Stimulated activated CD4-positive, alpha-beta T cell treated with anti-CD3 and anti-CD28 coated beads, TNF-alpha, amount 100 ng/mL, for 1 hour (primary cell): ENCODE measurements at places on chromosomes 1 and 21.

DNA sequence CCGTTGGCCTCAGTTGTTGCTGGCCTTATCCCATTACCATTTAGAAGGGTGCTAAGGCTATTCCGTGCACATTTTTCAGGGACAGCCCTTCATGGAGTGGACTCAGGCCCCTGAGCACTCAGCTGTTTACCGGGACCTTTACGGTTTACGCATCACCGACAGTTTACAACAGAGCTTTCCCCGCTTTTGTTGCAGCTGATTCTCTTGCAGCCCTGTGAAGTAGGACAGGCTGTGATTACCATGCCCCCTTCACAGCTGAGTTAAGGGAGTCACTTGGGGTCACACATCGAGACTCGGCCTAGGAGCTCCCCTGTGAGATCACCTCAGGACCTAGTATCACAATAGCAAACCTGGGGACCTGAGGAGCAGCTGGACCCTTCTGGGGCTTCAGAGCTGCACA lies 41.9 kb downstream of the PTPRF start:
- no peak for DNase-seq

DNA sequence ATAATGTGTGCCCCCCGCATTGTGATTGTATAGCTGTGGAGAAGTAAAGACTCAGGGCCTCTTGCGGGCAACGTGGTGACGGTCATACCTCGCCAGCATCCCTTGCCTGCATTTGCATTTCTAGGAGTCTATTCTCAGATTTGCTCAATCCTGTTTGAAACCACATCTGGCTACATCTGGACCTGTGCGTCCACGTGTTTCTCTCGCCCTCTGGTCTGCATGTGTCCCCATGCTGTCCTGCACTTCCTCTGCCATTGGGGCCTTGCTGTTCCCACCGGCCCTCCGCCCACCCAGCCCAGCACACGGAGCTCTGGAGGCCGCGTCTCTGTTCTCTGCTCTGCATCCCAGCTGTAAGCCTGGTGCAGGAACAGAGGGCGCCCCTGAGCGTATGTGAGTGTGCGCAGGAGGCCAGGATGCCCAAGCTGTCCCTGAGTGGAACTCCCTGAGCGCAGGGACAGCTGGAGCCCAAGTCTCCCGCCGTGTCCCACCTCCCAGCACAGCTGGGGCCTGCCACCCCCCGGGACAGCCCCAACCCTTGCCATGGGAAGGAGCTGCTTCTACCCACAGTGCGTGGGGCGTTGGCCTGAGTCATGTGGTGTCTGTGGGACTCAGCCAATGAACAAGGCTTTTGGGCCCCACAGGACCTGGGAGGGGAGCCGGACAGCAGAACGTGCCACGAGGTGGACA lies 1.6 kb downstream of the KRTAP10-2 start:
- DNase-seq = no peak

DNA sequence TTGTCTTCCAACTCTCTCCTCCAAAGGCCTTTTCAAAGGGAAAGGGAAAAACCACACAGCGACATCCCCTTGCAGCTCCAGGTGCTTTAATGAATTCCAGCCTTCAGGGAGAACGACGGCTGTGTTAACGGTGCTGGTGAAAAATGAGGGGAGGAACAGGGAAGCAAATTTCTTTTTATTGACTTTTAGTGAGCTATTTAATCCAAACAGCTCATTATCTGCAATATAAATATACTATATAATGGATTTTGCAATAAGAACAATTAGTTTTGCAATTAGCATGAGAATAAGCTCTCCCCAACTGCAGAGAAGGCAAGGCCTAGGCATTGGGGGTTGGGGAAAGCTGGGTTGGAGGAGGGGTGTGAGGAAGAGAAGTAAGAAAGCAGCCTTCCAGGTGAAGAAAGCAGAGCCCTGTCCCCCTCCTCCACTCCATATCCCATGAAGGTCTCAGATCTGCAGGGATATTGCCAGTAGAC lies 159.0 kb upstream of the ZC3H12A start:
- no peak for DNase-seq

DNA sequence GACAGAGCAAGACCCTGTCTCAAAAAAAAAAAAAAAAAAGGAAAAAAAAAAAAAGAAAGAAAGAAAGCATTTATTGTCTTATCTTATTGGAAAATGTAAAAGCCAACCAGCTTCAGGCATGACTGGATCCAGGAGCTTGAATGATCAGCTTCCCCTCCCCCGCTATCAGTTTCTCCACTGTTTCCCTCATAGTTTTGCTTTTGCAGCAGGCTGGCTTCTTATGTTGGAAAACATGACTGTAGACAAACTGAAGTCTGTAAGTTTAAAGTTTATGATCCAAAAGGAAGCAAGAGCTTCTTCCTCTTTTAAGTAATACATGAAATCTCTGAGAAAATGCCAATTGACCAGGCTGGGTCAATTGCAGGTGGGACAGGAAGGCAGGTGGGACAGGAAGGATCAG lies 52.2 kb downstream of the FHAD1 start:
- no peak for DNase-seq

- no peak for DNase-seq
Measured at GRCh38 chr21:43940329-43941050, 71.6 kb upstream of the TRAPPC10 start.

DNA sequence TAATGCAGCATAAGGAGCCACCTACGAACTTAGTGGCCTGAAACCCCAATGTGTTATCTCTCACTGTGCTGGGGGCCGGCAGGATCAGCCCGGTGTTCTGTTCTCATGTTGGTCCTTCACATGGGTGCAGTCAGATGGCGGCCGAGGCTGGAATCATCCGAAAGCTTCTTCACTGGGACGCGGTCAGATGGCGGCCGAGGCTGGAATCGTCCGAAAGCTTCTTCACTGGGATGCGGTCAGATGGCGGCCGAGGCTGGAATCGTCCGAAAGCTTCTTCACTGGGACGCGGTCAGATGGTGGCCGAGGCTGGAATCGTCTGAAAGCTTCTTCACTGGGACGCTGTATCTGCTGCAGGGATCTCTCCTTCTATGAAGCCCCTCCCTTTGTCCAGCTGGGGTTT lies 12.6 kb upstream of the PCBP3 start:
- DNase-seq = no peak

- no peak for DNase-seq
Measured at GRCh38 chr1:236534151-236534651, 10.4 kb downstream of the LGALS8 start.

GRCh38 chr1:181347495-181348390 lies 135.6 kb upstream of the CACNA1E start:
- no peak for DNase-seq

- no peak for DNase-seq
Measured at GRCh38 chr1:26434161-26434752, 2.1 kb downstream of the DHDDS start.

- no peak for DNase-seq
Measured at GRCh38 chr1:224874775-224875174, 54.7 kb upstream of the DNAH14 start.

DNA sequence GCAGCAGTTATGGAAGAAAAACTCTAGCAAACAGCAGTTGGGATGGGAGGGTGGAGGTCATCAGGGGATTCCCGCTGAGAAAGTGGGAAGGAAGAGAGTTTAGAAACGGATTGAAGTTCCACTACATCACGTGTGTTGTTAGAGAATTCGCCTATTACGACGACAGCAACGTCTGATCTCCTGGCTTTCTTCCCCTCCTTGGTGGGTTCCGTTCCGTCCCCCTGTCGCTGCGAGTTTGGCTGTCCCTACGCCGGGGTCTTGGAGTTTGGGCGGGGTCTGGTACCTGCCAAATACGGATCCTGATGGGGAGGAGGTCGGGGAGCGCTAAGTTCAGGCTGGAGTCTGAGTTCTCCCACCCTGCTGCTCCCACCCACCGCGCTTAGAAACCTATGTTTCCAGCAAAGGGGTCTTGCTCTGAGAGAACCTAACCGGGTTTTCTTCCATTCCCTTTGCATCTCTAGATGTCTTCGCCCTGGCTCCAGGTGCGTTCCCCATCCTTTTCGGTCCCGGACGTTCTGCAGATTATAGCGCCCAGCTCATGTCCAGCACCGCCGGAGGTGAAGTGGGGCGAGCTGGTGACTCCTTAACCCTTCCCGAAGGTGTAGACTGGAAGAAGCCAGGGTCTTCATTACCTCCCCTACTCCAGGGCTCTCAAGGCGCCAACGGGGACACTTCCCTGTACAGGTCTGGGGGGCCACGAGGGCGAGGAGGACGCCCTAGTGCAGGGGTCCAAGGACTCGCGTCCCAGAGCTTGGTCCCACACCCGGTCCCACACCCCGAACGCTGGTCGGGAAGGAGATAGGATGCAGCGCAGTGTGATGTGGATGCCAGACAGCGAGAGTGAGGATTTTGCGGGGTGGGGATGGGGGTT lies 641 bp upstream of the KCNK2 start:
- DNase-seq = no peak

DNA sequence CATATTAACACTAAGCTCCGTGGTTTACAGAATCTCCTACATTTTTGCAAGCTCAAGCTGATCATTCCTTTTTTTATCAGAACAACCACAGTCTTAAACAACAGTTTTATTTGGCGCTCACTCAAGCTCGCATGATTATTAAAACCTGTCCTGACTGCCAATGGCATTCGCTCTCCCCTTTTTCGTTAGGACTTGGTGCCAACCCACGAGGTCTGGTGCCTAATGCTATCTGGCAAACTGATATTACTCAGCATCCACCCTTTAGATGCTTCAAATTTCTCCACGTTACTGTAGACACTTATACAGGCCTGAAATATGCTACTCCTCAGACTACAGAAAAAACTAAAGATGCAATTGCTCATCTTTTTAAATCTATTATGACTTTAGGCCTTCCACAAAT lies 23.0 kb upstream of the ITLN1 start:
- no peak for DNase-seq

DNA sequence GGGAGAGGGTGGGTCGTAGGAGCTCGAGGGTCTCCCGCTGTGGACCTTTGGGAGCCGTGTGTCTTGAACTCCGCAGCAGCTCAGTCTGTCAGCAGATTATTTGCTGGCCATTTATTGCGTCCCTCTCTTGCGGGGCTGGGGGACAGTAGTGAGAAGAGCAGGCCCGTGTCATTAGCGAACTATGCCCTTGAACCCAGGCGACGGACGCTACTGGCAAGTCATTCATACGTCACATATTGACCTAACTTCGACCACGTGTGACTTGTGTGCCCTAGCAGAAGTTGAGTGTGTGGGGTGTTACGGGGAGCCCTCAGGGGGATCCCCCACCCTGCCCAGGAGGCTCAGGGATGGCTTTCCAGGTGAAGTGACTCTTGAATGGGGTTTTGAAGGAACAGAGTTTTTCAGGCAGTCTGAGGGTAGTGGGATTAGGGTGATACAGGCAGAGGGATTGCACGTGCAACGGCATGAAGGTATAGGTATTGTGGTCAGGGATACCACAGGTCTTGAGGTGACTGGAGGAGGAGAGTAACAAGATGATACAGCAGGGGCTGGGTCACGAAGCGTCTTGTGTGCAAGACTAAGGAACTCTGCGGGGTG lies 13.0 kb downstream of the RCC1 start:
- no peak for DNase-seq

- DNase-seq = no peak
Measured at GRCh38 chr1:160978510-160978927, 23.9 kb upstream of the ITLN2 start.

DNA sequence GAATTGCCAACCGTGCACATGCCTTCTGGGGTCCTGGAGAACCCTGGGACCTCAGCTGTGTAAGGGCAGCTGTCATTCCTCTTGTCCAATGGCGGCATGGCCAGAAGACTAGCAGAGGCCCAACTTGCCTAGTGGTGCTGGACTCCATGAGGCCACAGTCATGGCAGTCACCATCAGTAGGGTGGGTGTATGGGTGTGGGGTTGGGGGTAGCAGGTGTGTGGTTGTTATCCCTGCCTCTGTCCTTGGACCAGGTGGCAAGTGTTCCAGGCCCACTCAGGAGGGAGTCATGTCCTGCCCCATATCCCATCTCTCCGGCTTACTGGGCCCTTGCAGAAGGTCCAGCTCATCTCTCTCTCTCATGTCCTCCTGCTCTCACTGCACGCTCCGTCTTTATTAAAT lies 1596.2 kb downstream of the MRPL39 start:
- no peak for DNase-seq

- no peak for DNase-seq
Measured at GRCh38 chr1:179105393-179105792, 23.5 kb downstream of the TOR3A start.

- no peak for DNase-seq
Measured at GRCh38 chr1:20358761-20359263, 68.1 kb downstream of the VWA5B1 start.

- DNase-seq = no peak
Measured at GRCh38 chr1:25863486-25864262, 4.4 kb upstream of the AUNIP start.

DNA sequence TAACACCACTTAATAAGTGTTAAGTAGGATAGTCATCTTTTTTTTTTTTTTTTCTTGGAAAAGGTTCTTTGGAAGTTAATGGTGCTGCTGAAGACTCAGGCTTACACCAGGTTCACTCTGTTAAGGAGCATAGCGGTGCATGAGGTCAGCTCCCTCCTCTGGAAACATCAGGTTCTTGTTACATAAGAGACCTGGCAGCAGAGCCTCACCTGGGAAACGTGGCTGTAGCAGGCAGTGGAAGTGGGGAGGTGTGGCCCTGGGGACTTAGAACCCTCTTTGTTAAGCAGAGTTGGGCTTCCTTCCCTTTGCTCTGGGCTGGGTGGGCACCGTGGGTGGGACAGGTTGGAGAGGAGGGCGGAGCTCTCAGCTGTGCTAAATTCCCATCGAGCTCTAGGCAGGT lies 104.1 kb downstream of the CNIH3 start:
- DNase-seq = no peak

GRCh38 chr1:83857103-83857502 lies 141.8 kb downstream of the TTLL7 start:
- no peak for DNase-seq

- DNase-seq = no peak
Measured at GRCh38 chr1:173749137-173749536, 34.4 kb downstream of the KLHL20 start.

GRCh38 chr1:30318413-30318812 lies 405.0 kb downstream of the MATN1 start:
- no peak for DNase-seq

DNA sequence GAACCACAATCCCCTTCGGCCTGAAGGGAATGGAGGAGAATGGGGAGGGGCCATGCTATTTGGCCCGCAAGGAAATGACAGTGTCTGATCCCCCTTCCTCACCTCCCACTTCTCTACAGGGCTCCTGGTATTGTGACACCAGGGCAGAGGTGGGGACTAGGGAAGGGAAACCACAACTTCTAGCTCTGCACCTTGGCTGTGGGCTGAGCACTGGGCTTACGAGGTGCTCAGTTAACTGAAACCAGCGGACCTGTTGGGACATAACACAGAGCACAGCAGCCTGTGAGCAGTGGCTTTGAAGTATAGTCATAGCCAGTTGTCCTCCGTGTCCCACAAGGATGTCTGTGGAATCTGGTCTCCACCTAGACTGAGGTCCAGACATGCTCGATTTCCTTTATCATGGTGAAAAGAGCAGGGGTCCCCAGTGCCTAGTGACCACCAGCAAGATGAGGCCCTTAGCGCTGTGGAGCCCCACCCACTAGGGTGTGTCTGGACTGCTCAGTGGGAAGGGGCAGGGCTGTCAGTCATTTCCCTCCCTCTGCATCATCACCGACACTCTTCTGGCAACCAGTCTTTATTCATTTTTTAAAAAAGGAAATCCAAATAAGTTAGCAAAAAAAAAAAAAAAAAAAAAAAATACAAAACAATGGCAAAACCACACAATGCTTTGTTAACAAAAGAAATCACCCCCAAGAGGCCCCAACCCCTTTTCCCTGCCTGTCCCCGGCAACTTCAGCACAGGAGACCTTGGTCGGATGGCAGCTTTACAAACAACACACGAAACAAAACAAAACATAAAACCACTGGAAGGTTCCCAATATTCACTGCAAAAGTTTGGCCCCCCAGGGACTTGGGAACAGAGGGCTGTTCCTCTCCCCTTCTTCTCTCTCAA lies 3.0 kb downstream of the MYOG start:
- DNase-seq = no peak
